ENCODE measurements at places on chromosomes 6 and 20.

DNA sequence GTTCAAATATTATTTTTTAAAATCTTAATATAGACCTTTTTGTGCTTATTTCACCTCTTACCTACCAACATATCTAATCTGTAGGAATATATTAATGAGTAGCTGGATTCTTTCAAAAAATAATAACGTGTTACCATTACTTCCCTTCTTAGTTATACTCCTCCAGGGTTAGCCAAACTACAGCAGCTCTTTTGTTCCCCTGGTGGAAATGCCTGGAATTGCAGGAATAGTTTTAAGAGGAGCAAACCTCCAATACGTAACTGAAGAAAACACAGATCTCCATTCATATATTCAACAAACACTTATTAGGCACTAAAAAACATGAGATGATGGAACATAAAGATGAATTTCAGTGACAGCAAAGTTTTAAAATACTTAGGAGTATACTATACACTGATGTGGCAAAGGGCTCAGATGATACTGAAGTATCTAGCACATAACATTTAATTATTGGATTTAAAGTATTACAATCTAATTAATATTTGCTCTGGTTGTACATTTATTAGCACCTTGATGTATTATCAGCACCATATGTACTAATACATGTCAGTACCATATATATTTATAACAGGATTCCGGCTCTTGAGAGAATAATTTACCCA, 78.3 kb downstream of the TBX18 start:
- no peak for DNase-seq

- DNase-seq, result no peak
Measured at GRCh38 chr6:144119376-144119775, 24.0 kb upstream of the SF3B5 start.

- DNase-seq, result no peak
Measured at GRCh38 chr6:128827675-128828464, 55.1 kb upstream of the LAMA2 start.

- no peak for DNase-seq
Measured at GRCh38 chr6:148973538-148974208, 226.8 kb downstream of the UST start.

GRCh38 chr6:138654715-138655634, 118.6 kb upstream of the CCDC28A start:
- peak; percentile 37 for DNase-seq

- DNase-seq, result no peak
Measured at GRCh38 chr20:47586649-47587294, 85.1 kb downstream of the NCOA3 start.

DNA sequence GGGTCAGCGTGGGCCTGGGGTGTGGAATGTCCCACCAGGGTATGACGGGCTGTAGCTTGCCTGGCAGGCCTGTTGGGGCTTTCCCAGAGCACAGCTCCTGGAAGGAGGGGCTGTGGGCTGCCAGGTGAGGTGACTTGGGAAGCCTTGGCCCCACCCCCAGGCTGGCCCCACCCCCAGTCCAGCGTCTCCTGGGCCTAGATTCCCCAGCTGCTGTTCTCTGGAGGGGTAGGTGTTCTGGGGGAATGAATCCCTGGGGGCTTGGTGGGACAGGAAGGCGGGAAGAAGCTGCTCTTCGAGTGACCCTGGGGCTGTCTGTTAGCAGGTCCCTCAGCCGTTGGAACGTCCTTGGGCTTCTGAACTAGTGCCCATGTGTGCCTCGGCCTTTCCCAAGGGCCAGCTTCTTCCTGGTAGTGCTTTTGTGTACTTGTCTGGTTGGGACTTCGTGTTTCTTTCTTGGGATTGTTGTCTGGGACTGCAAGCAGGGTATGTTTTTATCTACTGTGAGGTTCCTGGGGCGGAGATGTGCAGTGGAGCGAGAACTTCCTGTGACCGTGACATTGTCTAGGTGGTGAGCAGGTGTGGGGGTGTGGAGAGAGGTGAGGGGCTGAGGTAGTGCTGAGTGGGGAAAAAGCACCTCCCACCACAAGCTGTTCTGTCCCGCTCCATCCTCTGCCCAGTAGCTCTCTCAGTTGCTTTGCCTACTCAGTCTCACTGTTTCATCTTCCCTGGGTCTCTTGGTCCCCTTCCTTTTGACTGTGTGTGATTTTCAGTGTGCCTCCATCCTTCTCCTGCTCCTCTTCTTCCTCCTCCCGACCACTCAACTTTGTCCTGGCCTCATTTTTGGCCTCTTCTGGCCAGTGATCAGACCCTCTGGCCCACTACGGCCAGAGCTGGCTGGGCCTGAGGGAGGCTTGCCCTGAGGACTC, 1.3 kb upstream of the DDR1 start:
- no peak for DNase-seq

- DNase-seq, result no peak
Measured at GRCh38 chr6:2468601-2468955, 223.2 kb upstream of the GMDS start.

GRCh38 chr20:50691573-50692551, 520 bp upstream of the RIPOR3 start:
- DNase-seq, result no peak

- DNase-seq, result no peak
Measured at GRCh38 chr6:57135885-57136284, 36.2 kb upstream of the BAG2 start.

Data from activated naive CD4-positive, alpha-beta T cell treated with Interleukin-2 at 50 U/mL for 16 hours (primary cell).